ENCODE measurements at places on chromosomes 5 and 9. TPM values are rescaled to one million over a fixed set of nuclear protein-coding genes. Genes with fewer than 3 reads are reported as not detected.

Gene PRPF4
- polyA plus RNA-seq, result 37.7 TPM

Gene C9orf153
- 0.06 TPM for polyA plus RNA-seq

Gene DENND1A
- polyA plus RNA-seq, result 22.3 TPM

Gene GRM6
- 1.9 TPM for polyA plus RNA-seq

Gene FOXD4L4
- polyA plus RNA-seq, result 0.10 TPM

Gene HRCT1
- polyA plus RNA-seq, result not detected

Gene GDF9
- polyA plus RNA-seq, result 1.3 TPM

Gene C5
- 12.8 TPM for polyA plus RNA-seq

Gene SCGB3A2
- not detected for polyA plus RNA-seq

Gene FGF18
- polyA plus RNA-seq, result 0.42 TPM

Gene ELOVL7
- polyA plus RNA-seq, result 12.2 TPM

- DNase-seq, result no peak
These were observed 79.0 kb downstream of the PAPPA start for GRCh38 chr9:116232424-116233159.

DNA sequence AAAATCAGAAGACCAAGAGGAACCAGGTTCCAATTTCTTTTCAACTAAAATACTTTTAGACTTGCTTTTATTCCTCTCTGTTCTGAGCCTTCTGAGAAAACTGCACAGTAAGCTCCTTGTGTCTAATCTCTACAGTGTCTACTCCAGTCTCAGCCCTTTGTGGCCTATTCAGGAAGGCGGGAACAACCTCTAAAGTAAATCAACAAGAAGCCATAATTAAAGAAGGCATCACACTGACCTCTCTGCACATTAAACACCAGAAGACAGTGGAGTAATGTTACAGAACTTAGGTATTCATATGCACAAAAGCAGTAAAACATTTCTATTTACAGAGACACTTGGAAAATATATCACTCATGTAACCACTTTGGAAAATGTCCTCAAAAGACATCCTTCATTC is 14.9 kb downstream of the XPA start:
- no peak for DNase-seq

DNA sequence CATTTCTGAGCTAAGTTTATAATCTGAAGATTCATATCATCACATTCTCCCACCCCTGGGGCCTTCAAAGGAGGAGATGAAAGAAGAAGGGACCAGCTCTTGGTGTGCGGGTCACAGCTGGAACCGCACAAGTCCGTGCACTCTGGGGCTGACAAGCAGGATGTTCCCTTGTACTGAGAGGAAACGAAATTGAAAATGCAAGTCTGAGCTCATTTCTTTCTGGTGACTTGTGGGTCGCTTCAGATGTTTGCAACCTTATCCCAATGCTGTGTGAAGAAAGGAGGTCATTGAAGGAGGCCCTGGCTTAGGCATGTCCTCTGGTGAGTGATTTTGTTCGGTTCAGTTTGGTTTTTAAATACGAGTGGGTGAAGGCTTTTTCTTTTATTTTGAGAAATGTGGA is 59.6 kb downstream of the C9orf152 start:
- DNase-seq, result no peak

GRCh38 chr5:147968855-147969254 is 62.5 kb upstream of the C5orf46 start:
- no peak for DNase-seq

- DNase-seq, result no peak
These were observed 62.8 kb downstream of the RAPGEF1 start for GRCh38 chr9:131677049-131677443.

GRCh38 chr9:38141746-38142591 is 72.9 kb upstream of the SHB start:
- DNase-seq, result no peak

DNA sequence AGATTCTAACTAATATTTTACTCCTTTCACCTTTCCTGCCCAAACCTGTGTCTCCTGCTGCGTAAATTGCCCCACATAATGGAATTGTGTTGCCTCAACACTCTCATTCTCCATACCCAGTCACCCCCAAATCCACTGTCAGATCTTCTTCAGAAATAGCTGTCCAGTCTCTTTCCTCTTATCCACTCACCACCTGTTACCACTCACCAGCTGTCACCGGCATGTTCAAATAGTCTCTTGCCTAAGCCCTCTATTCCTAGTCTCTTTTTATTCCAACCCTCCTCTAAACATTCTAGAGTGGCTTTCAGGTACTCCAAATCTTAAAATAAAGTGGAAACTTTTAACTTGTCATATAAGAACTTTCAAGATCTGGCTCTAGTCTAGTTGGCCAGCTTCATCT is 262.0 kb upstream of the FBXL7 start:
- DNase-seq, result no peak

DNA sequence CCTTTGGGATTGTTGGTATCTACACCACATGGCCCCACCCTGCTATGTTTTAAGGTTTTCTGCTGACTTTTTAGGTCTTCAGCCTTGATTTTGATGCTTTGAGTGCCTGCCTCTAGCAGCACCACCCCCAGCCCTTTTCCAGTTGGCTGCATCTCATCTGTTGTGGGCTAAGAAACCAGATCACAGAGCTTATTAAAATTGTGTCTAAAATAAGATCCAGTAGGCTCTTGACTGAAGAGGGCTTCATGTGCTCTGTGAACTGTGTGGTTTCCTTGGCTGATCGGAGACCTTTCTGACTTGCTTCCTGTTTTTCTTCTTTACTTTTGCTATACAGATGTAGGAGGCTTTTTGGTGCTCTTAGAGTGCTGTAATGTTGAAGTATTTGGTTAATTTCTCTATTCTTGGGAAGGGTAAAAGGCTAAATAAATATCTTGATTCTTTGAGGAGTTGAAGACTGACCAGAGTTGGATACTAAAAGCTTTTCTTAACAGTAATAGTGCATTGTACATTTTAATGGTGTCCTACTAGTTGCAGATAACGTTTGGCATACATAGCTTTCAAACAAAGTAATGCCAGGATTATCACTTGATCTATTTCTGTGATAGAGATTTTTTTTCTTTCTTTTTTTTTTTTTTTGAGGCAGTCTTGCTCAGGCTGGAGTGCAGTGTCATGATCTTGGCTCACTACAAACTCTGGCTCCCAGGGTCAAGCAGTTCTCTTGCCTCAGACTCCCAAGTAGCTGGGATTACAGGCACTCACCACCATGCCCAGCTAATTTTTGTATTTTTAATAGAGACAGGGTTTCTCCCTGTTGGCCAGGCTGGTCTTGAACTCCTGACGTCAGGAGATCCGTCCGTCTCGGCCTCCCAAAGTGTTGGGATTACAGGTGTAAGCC is 4.5 kb downstream of the UBE2D2 start:
- no peak for DNase-seq

DNA sequence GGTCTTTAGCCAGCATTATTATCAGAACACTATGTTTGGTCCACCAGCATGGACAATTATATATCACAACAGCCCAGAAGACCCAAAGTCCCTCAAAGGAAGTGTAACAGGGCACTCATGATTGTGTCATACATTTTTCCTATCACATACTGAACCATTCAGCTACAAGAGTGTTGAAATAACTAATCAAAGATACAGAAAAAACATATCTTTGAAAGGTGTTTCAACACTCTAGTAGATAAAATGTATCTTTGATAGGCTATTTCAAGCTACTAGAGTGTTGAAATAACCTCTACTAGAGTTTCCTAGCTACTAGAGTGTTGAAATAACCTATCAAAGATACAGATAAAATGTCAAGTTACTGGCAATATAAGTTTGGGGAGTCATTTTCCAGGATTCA is 545.0 kb downstream of the PRR16 start:
- no peak for DNase-seq

DNA sequence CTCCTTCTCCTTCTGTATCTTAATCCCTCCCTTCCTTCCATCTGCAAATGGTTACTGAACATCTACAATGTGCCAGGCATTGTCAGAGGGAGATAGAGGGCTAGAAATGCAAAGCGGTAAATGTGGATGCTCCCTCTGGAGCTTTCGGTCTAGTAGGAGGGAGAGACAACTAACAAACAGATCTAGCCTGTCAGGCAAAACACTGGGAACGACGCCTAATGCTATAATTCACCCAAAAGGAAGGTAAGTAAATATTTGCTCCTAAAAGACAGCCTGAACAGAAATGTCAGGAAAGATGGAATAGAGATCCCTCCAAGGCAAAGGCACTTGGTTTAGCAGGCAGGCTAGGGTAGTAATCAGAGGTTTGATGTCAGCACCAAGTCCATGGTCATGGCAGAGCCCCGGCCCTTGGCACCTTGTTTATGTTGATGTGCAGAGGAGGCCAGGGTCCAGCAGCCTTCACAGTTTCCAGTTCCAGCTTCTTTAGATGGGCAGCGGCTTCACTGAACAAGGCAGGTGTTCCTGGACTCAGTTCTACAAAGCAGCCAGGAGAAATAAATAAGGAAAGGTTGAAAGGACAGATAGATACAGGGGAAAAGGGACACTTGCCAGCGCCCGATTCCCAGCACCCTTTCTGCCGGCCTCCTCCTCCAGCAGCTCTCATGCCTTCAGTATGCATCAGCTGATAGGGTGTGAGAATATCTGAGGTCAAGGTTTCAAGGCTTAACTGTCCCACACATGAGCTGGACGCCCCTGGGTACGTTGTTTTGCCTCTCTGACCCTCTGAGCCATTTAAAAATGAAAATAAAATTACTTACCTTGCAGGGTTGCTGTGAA is 46.5 kb upstream of the FRRS1L start:
- no peak for DNase-seq

DNA sequence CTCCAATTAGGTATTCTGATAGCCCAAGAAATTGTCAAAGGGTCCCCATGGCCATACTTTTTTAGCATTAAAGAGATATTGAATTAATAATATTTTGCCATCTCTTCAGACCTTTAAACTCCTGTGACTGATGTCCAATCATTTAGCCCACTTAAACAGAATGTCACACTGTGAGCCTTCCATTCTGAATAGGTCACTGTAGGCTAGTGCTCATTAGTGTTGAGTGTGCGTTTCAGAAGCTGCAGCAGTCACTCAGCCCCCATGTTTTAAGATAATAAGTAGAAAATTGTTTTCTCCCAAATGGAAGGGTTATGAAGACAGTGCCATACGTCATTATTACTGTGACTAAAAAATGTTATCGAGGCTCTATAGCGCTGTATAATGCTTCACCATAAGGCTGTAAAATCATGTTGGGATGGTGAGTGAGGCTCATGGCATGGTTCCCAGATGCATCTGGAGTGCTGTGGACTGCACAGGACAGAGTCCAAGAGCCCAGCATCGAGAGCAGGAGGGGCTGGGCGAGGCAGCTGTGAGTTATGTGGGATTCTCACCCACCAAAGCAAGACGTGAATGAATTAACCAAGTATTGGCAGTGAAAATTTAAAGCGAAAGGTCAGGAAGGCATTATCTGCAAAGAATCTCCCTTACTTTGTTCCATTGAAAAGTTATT is 2112.9 kb upstream of the WWC1 start:
- no peak for DNase-seq

DNA sequence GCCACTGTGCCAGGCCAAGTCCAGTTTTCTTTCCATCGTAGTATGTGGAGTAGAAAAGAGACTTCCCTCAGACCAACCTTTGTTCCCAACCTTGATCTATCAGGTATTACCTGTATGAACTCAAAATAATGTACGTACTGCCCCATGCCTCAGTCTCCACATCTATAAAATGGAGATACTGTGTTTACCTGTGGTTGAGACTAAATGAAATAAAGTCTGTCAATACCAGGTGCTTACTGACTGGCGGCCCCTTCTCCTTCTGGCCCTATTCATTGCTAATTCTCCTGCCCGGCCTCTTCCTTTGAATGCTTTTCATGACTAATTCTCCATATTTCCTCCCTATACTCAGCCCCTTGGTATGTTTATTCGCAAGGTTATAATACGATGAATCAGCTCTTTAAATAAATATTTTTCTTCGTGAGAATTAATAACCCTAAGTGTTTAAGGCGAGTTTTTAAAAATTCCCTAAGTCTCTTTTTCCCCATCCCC is 89.6 kb upstream of the BASP1 start:
- no peak for DNase-seq

Measured in renal cortex interstitium (tissue), 15 donors.